ENCODE measurements at places on chromosomes 3 and 15. TPM values are rescaled to one million over a fixed set of nuclear protein-coding genes. Genes with fewer than 3 reads are reported as not detected.

DNA sequence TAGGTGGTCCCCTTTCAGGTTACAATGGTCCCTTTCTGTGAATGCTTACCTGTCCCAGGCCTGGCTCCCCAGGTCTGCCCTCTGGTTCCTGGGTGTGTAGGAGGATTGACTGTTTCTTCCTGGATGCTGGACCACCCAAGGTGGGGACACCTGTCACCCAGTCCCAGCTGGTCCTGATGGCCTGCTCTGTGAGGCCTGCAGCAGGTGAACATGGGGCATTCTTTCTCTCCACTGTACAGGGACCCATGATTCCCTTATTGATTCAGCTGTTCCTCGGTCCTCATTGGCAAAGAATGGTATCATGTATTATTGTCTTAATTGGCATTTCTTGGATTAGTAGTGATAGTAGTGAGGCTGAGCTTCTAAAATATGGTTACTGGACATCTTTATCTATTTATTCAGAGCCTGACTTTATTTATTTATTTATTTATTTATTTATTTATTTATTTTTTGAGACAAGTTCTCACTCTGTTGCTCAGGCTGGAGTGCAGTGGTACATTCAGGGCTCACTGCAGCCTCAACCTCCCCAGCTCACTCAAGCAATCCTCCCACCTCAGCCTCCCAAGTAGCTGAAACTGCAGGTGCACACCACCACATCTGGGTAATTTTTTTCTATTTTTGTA lies 8.8 kb upstream of the DNAJA4 start:
- H3K27ac ChIP-seq = no peak overlapping the region
- H3K4me3 ChIP-seq = no peak overlapping the region
- no peaks in the 10 kb centered on the region for H3K27me3 ChIP-seq
- H3K36me3 ChIP-seq = no peaks in the 10 kb centered on the region
- H3K4me1 ChIP-seq = no peaks in the 10 kb centered on the region
- DNase-seq = no peak

DNA sequence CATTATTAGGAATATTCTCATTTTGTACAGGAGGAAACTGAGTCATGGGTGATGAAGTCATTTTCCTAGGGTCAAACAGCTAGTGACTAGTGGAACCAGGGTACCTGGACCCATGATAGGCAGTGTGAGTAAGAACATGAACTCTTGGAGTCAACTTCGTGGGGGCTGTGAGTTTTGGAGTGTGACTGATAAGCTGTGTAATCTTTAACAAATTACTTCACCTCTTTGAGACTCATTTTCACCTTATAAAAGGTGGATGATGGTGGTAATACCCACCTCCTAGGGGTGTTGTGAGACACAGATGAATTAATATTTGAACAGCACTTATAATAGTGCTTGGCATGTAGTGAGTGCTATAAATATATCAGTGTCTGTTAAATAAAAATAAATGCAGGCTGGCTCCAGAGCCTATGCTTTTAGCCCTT lies 9.1 kb downstream of the SEMA6D start:
- H3K27me3 ChIP-seq = no peaks in the 10 kb centered on the region
- peaks cover 32% of the 10 kb centered on the region for H3K4me1 ChIP-seq
- no peaks in the 10 kb centered on the region for H3K36me3 ChIP-seq
- no peak overlapping the region for H3K27ac ChIP-seq
- no peak overlapping the region for H3K4me3 ChIP-seq

GRCh38 chr15:99669250-99669649 lies 64.0 kb downstream of the LYSMD4 start:
- DNase-seq = no peak
- H3K27ac ChIP-seq = no peak overlapping the region
- H3K4me3 ChIP-seq = no peak overlapping the region
- H3K27me3 ChIP-seq = no peaks in the 10 kb centered on the region

- no peak overlapping the region for H3K27ac ChIP-seq
- H3K36me3 ChIP-seq = no peaks in the 10 kb centered on the region
- H3K4me1 ChIP-seq = peaks cover 13% of the 10 kb centered on the region
These were observed 233.3 kb upstream of the SLCO3A1 start for GRCh38 chr15:91620229-91620628.

- no peaks in the 10 kb centered on the region for H3K4me1 ChIP-seq
- DNase-seq = no peak
- H3K36me3 ChIP-seq = no peaks in the 10 kb centered on the region
- no peak overlapping the region for H3K4me3 ChIP-seq
- H3K27ac ChIP-seq = no peak overlapping the region
- H3K27me3 ChIP-seq = no peaks in the 10 kb centered on the region
These were observed 77.7 kb downstream of the CEP63 start for GRCh38 chr3:134563601-134564000.

GRCh38 chr3:9947025-9947995 lies 4.9 kb downstream of the PRRT3 start:
- peak overlapping the region; percentile 87 for H3K27ac ChIP-seq
- H3K27me3 ChIP-seq = peaks cover 9% of the 10 kb centered on the region
- H3K4me1 ChIP-seq = peaks cover 46% of the 10 kb centered on the region
- H3K4me3 ChIP-seq = peak overlapping the region; percentile 69
- no peak for DNase-seq

- H3K27me3 ChIP-seq = no peaks in the 10 kb centered on the region
- no peak for DNase-seq
- H3K4me1 ChIP-seq = no peaks in the 10 kb centered on the region
These were observed 30.5 kb upstream of the LIPC start for GRCh38 chr15:58401276-58401675.

DNA sequence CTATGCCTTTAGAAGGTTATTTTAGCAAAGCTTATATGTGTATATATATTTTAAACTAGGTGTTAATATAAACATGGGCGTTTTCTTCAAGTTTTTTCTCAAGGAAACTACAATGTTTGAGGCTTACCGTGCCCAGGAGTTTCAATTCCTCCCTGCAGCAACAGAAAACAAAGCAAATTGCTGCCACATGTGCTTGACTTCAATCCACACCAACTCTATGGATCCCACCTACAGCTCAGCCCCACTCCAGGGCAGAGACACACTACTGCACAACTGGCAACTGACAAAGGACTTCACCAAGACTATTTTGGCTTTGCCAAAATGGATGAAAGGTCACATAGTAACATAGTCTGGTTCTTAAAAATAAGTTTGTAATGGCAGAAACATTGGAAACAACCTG lies 346.6 kb downstream of the ERC2 start:
- no peaks in the 10 kb centered on the region for H3K4me1 ChIP-seq
- no peaks in the 10 kb centered on the region for H3K36me3 ChIP-seq
- no peak overlapping the region for H3K27ac ChIP-seq
- no peak overlapping the region for H3K4me3 ChIP-seq
- H3K27me3 ChIP-seq = no peaks in the 10 kb centered on the region
- no peak for DNase-seq

DNA sequence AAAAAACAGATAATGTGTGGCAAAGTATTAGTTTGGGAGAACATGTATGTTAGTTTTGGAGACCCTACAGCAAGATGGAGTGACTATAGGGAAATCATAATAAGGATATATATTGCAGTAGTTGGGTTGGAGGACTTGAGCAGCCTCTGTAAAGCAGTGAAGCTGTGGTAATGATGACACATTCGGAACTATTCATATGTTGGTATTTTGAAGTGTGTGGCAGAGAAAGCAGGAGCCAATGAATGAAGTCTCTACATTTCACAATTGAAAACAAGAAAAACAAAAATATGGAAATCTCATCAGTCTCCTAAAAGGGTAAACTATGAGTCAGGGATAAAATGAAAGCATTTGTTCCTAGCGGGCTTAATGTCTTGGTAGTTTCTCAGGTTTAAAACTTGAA lies 645.9 kb downstream of the OTOL1 start:
- no peaks in the 10 kb centered on the region for H3K4me1 ChIP-seq
- no peak for DNase-seq
- no peak overlapping the region for H3K27ac ChIP-seq
- no peaks in the 10 kb centered on the region for H3K27me3 ChIP-seq
- no peaks in the 10 kb centered on the region for H3K36me3 ChIP-seq

DNA sequence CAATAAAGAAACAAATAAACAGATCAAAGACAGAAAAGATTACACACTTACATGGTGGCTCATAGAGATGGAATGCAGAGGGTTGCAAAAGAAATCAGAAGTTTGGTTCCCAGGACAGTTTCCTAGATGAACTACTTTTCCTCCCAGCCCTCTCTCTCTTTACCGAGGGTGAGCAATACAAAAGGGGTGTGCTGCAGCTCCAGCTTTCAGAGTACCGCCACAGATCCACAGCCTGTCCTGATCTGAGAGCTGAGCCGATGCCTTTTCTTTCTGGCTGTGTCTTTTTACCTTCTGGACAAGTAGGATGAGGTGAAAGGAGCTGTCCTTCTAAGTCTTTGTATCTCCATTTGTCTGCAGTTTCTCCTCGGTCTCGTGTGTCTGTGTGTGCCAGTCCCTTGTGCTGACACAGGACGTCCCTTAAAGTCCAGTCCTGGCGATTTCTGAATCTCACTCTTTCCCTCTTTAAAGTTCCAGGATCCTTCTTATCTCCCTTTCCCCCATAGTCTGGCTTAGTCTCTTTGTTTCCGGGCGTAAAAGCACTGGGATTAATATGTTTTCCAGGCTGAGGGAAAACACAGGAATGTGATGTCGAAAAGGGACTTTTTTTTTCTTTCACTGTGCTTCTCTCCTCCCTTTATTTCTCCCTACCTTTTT lies 540 bp downstream of the CCDC80 start:
- no peak for DNase-seq
- peak overlapping the region; percentile 55 for H3K4me3 ChIP-seq
- H3K27ac ChIP-seq = peak overlapping the region; percentile 84
- H3K4me1 ChIP-seq = peaks cover 19% of the 10 kb centered on the region

DNA sequence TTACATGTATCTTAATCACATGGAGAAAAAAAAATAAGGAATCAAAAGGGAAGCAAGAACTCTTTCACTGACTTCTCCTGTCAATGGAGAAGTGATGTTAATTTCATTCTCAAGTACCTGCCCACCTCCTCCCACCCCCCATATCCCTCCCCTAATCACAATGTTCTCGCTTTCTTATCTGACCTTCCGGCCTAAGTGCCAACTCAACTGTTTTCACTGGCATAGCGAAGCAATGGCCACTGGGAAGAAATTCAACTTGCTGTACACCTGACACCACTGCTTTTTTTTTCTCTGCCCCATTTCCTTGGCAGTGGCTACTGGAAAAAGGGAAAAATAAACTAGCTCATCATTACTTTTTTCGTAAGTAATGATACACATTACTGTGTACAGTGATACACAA lies 3.8 kb downstream of the SGO1 start:
- no peaks in the 10 kb centered on the region for H3K27me3 ChIP-seq
- no peak for DNase-seq
- peaks cover 16% of the 10 kb centered on the region for H3K4me1 ChIP-seq
- no peak overlapping the region for H3K27ac ChIP-seq
- no peak overlapping the region for H3K4me3 ChIP-seq
- no peaks in the 10 kb centered on the region for H3K36me3 ChIP-seq

DNA sequence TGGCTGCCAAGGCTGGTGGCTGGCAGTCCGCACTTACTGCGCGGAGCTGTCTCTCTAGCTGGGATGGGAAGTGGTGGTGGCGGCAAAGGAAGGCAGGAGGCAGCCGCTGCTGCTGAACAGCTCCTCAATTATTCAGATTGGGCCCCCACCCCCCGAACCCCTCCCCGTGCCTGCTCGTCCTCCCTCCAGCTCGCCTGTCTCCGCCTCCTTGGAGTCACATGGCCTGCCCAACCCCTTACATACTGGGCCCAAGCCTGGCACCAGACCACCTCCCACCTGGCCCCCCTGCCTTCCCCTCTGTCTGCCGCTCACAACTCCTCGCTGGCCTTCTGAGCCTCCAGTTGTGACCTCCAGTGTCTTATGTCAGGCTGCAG lies at the start of gene SLC7A14:
Gene SLC7A14, minus strand, starts transcription at position 139 of the 374 bp plus-strand sequence. CDS start 59,139 bp downstream, outside the sequence.
- no peaks in the 10 kb centered on the region for H3K36me3 ChIP-seq
- peaks cover 14% of the 10 kb centered on the region for H3K27me3 ChIP-seq
- H3K27ac ChIP-seq = no peak within 1 kb of the TSS
- DNase-seq = no peak
- peaks cover 13% of the 10 kb centered on the region for H3K4me1 ChIP-seq

DNA sequence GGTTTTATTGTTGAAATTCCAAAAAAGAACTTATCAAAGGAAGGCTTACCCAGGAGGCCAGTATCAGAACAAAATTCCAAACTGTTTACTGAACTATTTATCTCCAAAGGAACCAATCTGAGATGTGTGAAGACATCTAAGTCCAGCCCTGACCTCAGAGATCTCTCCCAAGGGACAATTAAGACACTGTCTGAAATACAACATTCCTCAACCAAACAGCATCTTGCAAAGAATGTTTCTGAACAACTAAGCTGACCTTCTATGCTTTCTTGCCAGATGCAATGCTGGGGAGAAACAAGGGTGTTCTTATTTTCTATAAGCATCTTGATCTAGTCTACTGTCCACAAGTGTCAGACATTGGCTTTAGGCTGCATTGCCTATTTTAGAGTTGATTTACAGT lies 13.6 kb downstream of the PDZRN3 start:
- H3K36me3 ChIP-seq = no peaks in the 10 kb centered on the region
- no peaks in the 10 kb centered on the region for H3K27me3 ChIP-seq
- H3K4me3 ChIP-seq = no peak overlapping the region
- peak overlapping the region; percentile 80 for H3K27ac ChIP-seq

GRCh38 chr3:103712320-103713008 lies 1277.6 kb downstream of the ZPLD1 start:
- DNase-seq = no peak
- no peaks in the 10 kb centered on the region for H3K27me3 ChIP-seq
- no peak overlapping the region for H3K4me3 ChIP-seq

- no peak overlapping the region for H3K27ac ChIP-seq
- no peaks in the 10 kb centered on the region for H3K36me3 ChIP-seq
- no peaks in the 10 kb centered on the region for H3K4me1 ChIP-seq
- no peaks in the 10 kb centered on the region for H3K27me3 ChIP-seq
These were observed 78.2 kb upstream of the RASGRP1 start for GRCh38 chr15:38642689-38643270.

GRCh38 chr3:38108649-38109579 lies 28.0 kb downstream of the ACAA1 start:
- H3K27me3 ChIP-seq = peaks cover 11% of the 10 kb centered on the region
- no peak for DNase-seq
- H3K36me3 ChIP-seq = no peaks in the 10 kb centered on the region
- no peak overlapping the region for H3K4me3 ChIP-seq
- H3K4me1 ChIP-seq = no peaks in the 10 kb centered on the region
- H3K27ac ChIP-seq = no peak overlapping the region

The ZNF860 gene
- total RNA-seq = 0.23 TPM

The DLL4 gene
- total RNA-seq = 6.8 TPM

The KBTBD13 gene
- 0.17 TPM for total RNA-seq

The CHAC1 gene
- total RNA-seq = 1.3 TPM

The FAH gene
- 13.2 TPM for total RNA-seq

The ZNF660 gene
- total RNA-seq = 2.1 TPM

The CGNL1 gene
- total RNA-seq = 16.2 TPM
